Activated CD8-positive, alpha-beta T cell treated with anti-CD3 and anti-CD28 coated beads, Interleukin-2, amount 10 ng/mL, durations not matched to agents 7 days and 5 days (primary cell): ENCODE measurements at places on chromosomes 1 and 21.

DNA sequence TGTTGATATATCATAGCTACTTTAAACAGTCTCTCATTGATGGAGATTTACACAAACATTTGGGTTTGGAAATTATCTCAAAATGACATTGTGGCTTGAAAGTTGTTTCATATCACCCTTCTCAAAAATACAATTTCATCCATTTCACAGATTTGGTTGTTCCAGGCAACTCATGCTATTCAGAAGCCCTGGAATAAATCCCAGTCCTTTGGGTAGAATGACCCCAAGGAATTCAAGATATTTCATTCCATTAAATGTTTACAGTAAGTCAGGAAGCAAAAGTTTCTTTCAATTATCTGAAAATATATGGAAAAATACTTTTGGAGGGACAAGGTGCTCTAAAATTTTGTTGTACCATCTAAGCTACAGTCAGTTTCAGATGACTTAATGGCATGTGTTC lies 27.1 kb downstream of the MPZL1 start:
- DNase-seq, result no peak

DNA sequence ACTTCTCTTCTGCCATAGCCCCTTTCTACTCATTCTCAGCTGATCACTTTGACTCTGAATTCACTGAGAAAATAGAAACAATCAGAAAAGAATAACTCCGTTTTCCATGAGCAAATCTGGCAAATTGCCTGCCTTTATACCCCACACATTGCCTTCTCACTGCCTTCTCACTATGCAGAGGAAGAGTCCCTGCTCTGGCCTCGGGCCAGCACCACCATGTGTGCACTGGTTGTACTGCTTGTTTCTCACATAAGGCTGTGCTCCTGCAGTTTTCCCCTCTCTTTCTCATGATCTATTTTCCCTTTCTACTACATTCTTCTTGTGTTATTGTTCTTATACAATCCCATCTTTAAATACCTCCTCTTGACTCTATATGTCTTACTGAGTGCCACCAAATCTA lies 2.3 kb upstream of the HMGCS2 start:
- no peak for DNase-seq

DNA sequence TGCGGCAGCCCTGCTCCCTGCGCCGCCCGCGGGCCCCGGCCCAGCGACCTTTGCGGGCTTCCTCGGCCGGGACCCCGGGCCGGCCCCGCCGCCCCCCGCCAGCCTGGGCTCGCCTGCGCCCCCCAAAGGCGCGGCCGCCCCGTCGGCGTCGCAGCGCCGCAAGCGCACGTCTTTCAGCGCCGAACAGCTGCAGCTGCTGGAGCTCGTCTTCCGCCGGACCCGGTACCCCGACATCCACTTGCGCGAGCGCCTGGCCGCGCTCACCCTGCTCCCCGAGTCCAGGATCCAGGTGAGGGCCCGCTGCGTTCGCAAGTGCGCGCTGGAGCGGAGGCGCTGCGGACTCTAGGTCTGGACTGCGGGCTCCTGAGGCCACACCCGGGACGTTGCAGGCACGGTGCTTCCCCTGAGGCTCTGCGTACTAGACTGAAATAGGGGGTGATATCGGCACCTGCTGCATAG lies 351 bp downstream of the MIXL1 start:
- peak; percentile 43 for DNase-seq

DNA sequence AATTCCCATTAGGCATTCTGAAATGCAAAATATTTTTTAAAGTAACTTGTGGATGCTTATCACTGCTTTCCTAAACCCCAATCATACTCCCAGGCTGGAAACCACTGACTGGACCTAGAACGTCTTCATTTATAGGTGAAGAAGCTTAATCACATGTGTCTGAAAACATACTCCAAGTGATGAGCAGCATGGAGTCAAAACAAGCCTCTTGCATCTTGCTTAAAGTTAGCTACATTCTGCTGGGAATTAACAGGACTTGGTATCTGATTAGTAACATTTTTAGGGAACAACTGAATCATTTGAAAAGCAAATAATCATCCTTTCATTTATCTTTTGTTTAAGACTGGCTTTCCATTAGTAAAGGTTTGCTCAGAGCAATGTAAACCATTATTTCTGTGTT lies 105.7 kb downstream of the AK5 start:
- DNase-seq, result no peak

GRCh38 chr1:168918860-168919741 lies 187.4 kb upstream of the ATP1B1 start:
- no peak for DNase-seq

DNA sequence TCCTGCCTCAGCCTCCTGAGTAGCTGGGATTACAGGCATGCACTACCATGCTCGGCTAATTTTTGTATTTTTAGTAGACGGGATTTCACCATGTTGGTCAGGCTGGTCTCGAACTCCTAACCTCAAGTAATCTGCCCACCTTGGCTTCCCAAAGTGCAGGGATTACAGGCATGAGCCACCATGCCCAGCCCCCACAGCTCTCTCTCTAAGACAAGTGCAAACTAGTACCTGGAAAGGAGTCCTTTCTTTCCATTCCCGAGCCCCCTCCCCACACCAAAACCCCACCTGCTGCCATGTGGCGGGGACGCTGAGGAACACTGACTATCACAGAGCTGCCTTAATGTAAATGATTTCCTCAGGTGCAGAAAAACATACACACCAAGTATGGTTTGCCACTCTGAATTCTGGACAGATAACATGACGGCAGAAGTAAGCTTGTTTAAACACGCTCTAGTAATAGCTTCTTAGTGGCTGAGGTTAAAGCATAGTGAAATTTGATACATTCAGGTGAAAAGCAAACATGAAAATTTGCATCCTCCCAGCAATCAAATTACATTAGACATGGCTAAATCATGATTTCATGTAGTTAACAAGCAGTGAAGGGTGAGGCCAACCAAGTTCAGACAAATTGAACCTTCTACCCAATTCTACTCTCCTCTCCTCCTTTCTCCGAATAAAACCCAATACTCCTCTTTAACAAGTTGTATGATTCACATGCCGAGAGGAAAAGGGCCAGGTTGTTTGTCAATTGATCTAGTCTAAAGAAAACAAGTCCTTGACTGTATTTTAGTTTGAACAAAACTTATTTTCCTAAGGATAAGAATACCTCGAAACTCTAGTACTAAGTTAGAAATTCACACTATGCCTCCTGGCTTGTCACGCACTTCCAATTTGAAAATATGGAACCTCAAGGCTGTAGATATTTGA lies 19.8 kb downstream of the ERRFI1 start:
- no peak for DNase-seq
